ENCODE measurements at places on chromosomes 13 and 19.

GRCh38 chr13:25196971-25197370 is 24.9 kb upstream of the AMER2 start:
- no peak for DNase-seq

GRCh38 chr19:14091081-14091812 is 696 bp upstream of the SAMD1 start:
- peak; percentile 67 for DNase-seq

- DNase-seq, result peak; percentile 65
Observed at GRCh38 chr13:20848944-20849343, 53.6 kb downstream of the XPO4 start.

DNA sequence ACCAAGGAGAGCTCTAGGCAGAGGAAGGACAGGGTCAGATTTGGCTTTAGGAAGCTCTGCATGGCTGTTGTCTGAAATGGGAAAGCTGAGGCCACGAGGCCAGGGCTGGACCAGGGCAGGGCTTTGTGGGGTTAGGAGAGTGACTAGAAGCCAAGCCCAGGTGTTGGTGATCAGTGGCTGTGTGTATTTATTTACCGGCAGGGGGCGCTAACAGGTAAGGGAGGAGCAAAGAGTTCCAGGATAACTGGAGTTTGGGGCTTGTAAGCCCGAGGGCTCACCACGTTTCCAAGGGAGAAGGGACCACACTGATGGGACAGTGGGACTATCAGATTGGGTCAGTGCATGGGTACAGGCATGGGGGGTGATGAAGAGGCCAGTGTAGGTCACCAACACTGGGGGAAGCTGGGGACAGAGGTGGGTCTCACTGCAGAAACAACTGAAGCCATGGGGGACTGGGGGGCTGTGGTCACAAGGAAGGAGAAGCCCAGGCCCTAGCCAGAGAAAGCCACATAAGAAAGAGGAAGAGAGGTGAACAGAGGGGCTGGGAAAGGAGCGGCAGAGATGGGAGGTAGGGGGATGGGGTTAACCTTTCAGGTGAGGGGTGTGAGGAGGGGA is 3.9 kb downstream of the TMEM147 start:
- DNase-seq, result peak; percentile 70

DNA sequence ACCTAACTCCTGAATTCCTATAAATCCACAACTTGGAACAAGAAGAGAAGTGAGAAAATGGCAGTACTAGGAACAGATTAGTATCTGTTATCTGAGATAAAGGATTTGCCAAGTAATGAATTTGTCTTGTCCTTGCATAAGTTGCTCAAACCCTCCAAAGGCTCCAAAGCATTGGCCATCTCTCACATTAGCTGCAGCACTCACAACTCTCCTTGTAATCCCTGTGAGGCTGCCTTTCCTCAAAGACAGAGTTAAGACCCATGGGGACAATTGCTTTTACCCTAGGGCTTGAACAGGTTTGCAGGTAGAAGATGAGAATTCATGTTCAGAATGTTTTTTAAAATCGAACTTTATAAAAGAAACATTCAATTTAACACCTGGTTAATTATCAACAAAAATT is 1702.2 kb downstream of the EFNB2 start:
- no peak for DNase-seq

DNA sequence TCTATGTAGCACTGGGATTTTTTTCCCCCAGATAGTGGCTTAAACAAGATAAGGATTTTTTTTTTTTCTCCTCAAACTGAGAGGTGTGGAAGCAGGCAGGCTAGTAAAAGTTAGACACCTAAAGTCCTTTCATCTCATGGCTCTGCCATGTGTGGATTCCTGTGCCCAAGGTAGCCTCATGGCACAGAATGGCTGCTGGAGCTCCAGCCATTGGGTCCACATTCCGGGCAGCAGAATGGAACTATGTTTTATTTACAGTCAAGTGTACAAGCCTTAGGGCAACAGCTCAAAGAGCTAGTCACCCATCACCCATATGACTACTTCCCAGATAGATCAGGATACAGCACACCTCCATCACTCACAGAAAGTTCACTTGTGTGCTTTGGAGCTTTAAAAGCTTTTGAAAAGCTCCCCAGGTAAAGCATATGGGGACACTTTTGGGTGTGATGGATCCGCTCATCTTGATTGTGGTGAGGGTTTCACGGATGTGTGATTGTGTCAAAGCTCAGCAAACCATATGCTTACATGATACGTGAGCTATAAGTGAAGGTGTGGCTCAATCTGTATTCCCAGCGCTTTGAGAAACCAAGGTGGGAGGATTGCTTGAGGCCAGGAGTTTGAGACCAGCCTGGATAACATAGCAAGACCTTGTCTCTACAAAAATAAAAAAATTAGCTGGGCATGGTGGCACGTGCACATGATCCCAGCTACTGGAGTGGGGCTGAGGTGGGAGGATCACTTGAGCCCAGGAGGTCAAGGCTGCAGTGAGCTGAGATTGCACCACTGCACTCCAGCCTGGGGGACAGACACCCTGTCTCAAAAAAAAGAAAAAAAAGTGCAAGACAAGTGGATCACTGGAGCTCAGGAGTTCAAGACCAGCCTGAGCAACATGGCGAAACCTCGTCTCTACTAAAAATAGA is 18.1 kb downstream of the PGLS start:
- DNase-seq, result no peak

DNA sequence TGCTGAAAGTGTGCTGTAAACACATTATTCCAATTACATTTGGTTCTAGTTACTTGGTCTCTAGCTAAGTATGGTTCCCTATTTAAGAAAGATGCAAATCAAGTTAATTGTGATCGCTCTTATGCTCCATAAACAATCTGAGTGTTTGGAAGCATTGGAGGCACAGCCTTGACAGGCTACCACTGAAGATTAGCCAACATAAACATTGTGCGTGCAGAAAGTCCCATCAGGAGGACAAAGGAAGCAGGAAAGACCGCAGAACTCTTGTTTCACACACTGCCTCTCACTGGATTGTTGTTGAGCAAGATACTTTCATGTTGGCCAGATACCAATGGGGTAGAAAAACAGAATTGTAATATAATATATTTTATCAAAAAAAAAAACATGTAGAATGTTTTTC is 814.4 kb downstream of the EFNB2 start:
- peak; percentile 32 for DNase-seq

- no peak for DNase-seq
Observed at GRCh38 chr19:38841180-38841766, 8.5 kb downstream of the HNRNPL start.

DNA sequence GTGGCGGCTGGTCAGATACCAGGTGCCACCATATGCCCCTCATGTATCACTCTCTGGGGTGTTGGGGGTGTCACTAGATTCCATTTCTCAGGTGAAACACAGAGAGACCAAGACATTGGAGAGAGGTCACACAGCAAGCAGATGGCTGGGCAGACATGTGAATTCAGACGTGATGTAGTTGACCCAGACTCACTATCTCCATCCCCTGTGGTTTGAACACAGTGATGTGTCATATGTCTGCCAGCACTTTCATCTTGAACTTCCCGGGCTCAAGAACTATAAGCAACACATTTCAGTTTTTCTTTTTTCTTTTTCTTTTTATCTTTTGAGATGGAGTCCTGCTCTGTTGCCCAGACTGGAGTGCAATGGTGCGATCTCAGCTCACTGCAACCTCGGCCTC is 16.1 kb upstream of the UPF1 start:
- no peak for DNase-seq

DNA sequence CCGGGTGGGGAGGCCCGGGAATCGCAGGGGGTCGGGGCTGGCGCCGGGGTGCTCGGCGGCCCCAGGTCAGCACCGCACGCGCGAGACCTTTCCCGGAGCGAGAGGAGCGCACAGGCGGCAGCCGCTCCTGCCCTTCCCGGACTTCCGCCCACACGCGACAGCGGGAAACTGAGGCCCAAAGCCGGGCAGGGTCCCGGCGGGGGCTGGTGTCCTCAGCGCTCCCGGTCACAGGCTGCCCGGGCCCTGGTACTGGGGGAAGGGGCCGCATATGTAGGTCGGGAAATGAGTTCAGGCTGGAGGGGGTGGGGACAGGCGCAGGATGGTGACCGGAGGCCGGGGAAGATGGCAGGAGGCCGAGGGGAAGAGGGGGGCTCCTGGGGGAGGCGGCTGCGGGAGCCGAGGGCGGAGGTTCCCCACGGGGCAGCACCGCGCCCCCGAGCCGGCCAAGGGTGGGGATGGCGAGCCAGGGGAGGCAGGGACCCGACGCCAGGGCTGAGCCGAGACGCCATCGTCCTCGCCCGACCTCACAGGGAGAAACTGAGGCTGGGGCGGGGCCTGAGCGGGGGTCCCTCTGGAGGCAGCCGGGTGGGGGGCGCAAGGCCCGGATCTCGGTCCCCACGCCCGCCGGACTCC is 662 bp downstream of the CBARP start:
- no peak for DNase-seq

- no peak for DNase-seq
Observed at GRCh38 chr19:35657904-35658700, 8.2 kb upstream of the UPK1A start.

DNA sequence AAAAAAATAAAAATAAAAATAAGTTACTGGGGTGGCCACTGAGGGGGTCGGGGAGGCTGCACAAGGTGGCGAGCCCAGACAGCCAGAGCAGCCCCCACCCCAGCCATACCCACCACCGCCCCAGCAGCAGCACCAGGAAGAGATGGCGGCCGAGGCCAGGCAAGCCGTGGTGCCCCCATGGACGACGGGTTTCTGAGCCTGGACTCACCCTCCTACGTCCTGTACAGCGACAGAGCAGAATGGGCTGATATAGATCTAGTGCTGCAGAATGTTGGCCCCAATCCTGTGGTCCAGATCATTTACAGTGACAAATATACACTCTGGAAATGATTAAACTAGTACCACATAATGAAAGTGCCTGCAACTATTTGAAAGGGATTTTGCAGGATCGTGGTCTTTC is 71.6 kb upstream of the ZDHHC20 start:
- DNase-seq, result no peak

- no peak for DNase-seq
Observed at GRCh38 chr13:110092831-110093247, 214.1 kb downstream of the COL4A1 start.

GRCh38 chr13:43742911-43743310 is 43.9 kb downstream of the ENOX1 start:
- no peak for DNase-seq
